ENCODE measurements at places on chromosomes 16 and 17.

GRCh38 chr16:11383481-11384183 lies 38.4 kb downstream of the RMI2 start:
- no peak for DNase-seq

DNA sequence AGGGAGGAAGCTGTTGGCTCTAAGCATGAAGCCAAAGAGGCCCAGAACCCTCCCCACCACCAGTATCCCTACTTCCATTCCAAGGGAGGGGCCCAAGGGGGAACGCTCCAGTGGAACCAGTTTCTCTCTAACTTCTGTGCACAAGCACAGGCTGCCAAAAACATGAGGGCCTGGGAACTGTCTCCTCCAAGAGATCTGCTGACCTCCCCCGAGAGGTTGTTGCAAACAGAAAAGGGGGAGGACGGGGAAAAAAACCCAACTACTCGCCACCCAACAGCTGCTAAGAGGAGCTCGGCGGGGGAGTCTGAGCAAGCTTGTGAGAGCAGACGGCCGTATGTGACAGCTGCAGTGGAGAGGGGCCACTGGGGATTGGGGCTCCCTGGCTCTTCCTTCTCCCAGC lies 15.7 kb upstream of the SLC35B1 start:
- DNase-seq, result peak; percentile 83

DNA sequence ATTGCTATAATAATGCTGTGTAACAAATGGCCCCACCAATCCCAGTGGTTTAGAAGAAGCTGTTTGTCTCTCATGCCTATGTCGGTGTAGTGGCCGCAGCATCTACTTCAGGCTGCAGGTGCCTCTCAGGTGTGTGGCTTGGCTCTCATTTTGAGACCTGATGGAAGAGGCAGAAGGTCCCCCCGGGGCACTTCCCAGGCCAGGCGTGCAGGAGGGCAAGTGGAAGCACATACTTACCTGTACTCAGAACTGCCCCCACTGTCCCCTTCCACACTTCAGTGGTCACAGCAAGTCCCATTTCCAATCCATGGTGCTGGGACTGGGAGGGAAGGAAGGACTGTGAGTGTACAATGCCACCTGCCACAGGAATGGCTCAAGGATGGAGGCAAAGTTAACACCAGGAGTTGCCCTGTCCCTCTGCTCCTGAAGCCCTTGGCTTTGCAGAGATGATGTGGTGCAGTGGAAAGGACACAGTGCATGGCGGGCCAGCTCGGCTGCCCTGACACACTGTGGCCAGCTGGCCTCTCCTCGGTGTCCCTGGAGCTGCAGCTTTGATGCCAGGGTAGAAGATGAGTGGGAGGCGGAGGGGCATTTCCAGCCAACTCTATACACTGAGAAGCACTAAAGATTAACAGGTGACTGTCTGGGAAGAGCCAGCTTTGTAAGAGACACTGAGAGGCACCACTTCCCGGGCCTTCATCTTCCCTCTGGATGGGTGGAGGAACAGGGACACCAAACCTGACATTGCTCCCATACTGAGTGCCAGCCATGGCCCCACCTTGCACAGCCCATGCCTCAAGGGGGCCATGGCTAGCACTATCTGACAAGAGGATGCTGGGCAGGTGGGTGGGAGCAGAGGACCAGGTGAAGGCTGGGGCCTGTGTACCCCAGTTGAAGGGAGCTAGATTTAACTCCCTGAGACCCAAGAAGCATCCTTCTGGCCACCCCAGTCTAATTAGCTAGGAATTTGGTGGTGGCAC lies 105.9 kb downstream of the METRNL start:
- DNase-seq, result peak; percentile 8

- peak; percentile 24 for DNase-seq
These were observed 8.5 kb downstream of the ITGA3 start for GRCh38 chr17:50064253-50065001.

DNA sequence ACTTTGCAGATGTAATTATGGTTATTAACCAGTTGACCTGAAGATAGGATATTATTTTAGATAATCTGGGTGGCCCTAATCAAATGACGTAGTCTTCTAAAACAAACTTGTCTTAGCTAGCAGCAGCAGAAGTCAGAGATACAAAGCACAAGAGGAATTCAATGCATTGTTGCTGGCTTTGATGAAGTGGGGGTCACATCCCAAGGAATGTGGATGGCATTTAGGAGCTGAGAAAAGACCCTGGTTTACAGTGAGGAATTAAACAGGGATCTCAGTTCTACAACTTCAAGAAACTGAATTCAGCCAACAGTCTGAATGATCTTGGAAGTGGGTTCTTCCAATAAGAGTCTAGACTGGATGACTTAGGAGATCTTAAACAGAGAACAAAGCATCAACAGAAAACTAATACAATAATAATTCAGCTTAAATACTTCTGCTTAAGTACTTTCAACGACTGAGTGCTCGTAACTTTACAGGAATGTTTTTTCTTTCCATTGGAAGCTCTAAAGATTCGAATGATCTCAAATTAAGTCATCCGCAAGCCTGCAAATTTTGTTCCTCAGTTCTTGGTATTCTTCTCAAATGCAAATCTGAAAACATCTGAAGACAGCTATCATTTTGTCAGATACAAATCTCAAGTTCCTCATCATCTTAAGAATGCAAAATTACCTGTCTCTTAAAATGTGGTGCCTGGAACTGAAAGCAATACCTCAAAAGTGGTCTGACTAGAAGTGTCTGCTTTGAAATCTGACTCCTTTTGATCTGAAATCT lies 3.3 kb downstream of the C16orf46 start:
- no peak for DNase-seq

- peak; percentile 75 for DNase-seq
These were observed 176.4 kb upstream of the GSE1 start for GRCh38 chr16:85436636-85437165.

- DNase-seq, result no peak
These were observed 21.6 kb upstream of the CLEC18C start for GRCh38 chr16:70151941-70152509.

DNA sequence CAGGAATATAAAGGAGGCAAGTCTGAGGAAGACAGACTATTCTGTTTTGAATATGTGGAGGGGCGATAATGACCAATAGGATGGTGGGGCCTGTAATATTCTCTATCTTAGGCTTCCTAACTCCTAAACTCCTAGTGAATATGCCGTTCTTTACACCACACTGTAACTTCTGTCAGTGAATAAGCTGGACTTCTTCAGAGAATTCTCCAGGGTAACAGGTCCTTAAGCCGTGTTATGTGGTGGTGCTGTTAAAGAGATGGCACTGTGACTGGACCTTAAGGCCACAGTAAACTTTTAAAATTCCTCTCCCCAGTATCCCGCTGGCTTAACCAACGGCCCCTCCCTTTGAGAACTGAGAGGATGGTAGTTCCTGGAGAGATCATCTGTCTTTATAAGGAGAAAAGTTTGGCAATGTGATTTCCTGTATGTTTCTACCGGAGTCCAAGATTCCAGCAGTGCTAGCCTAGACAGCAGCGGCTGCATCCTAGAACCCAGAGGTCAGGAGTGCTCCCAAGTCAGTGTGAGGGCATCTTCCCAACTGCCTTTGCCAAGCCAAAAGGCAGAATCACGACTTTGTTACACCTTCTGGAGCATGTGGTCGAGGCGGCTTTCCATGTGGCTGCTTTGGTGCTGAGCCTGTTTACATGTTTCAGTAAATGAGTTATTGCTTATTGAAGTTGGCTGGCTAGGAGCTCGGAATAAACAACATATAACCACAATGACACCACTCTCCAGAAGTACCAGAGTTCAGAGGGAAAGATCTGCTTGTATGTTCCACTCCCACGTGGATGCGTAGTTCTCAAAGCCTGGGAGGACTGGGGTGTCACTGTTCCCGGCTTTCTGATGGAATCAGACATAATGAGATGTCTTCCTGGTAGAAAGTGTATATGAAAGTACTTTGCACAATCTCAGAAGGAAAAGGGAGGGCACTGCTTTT lies 41.0 kb downstream of the TUBD1 start:
- peak; percentile 49 for DNase-seq
